ENCODE measurements at places on chromosomes 6 and 20. TPM values are rescaled to one million over a fixed set of nuclear protein-coding genes. Genes with fewer than 3 reads are reported as not detected.

RBCK1 gene
- total RNA-seq, result 93.6 TPM

HUS1B gene
- total RNA-seq, result 1.2 TPM

MAS1 gene
- not detected for total RNA-seq

LY6G5C gene
- total RNA-seq, result 2.5 TPM

EPPIN gene
- total RNA-seq, result not detected

HCK gene
- 24.0 TPM for total RNA-seq

GLP1R gene
- total RNA-seq, result 0.22 TPM

RBBP9 gene
- 16.9 TPM for total RNA-seq

TREM2 gene
- total RNA-seq, result 7.8 TPM

SIRPD gene
- total RNA-seq, result 0.35 TPM

TNFRSF6B gene
- total RNA-seq, result 64.5 TPM

SLC35D3 gene
- not detected for total RNA-seq

RAET1L gene
- 3.3 TPM for total RNA-seq

TMEM244 gene
- total RNA-seq, result not detected

RIPPLY2 gene
- 0.38 TPM for total RNA-seq

HLA-DMB gene
- total RNA-seq, result 78.0 TPM

Data from kidney (tissue), 22 donors.